ENCODE measurements at places on chromosomes 5 and 9.

- DNase-seq: no peak
These were observed 478.2 kb downstream of the SPATA31D1 start for GRCh38 chr9:82466616-82467260.

- no peak for DNase-seq
These were observed 68.4 kb downstream of the TTC39B start for GRCh38 chr9:15238646-15239045.

DNA sequence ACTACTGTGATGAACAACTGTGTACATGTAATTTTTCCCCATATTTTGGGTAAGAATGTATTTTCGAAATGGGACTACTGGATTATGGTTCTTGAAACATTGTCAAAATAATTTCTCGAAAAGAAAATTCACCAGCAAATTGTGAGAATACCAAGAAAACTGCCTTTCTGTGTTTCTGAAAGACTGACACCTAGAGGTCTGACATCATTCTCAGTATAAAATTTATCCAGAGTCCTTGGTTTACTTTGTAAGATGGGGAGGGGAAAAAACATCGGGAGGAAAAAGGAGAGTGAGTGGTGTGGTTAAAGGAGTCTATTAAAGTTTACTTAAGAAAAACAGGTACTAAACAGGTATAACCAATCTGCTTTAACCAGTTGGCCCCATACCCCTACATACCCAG lies 149.2 kb downstream of the CEP120 start:
- DNase-seq: no peak

DNA sequence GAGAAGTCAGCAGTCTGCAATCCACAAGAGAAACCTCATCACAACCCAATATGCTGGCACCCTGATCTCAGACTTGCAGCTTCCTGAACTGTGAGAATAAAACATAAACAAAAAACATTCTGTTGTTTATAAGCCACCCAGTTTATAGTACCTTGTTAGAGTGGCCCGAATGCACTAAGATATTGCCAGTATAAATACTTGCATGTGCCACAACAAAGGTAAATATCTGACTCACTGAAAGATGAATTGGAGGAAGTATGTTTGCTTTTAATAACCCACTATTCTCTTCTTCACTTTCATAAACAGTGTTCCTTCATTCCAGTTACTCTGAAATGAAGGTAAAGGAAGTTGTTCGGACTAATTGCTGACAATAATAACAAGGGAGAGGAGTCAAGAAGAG lies 1163.4 kb upstream of the CDH6 start:
- no peak for DNase-seq

Data from HL-60 (cell line).